Osteoblast (primary cell): ENCODE measurements at places on chromosomes 2 and 18. TPM values are rescaled to one million over a fixed set of nuclear protein-coding genes. Genes with fewer than 3 reads are reported as not detected.

Gene CCDC178
- total RNA-seq, result not detected in 2 replicates

Gene ZBTB7C
- 0.29 and 0.36 TPM in 2 replicates for total RNA-seq

Gene RBM44
- total RNA-seq, result 0.59 and 0.72 TPM in 2 replicates

Gene CFC1
- total RNA-seq, result not detected in 2 replicates

Gene CGREF1
- total RNA-seq, result 6.8 and 14.5 TPM in 2 replicates

Gene IAH1
- 52.1 and 56.6 TPM in 2 replicates for total RNA-seq

Gene DSEL
- total RNA-seq, result 119 and 157 TPM in 2 replicates

Gene ARHGEF33
- 0.29 and 0.72 TPM in 2 replicates for total RNA-seq

Gene IKZF2
- 10.3 and 11.9 TPM in 2 replicates for total RNA-seq

Gene UGT1A8
- not detected in 2 replicates for total RNA-seq

Gene TCF7L1
- 2.5 and 2.7 TPM in 2 replicates for total RNA-seq

Gene ACVR1C
- 0.29 and 0.36 TPM in 2 replicates for total RNA-seq

Gene SPAG16
- total RNA-seq, result 46.9 and 47.8 TPM in 2 replicates

Gene NGEF
- total RNA-seq, result 4.7 TPM in 1 of 2 replicates, not detected in the other

Gene SOWAHC
- 14.7 and 17.7 TPM in 2 replicates for total RNA-seq

Gene NRP2
- total RNA-seq, result 145 and 183 TPM in 2 replicates

Gene SCN2A
- total RNA-seq, result 2.2 and 5.0 TPM in 2 replicates

Gene DPYSL5
- total RNA-seq, result not detected in 2 replicates

Gene SGPP2
- not detected in 2 replicates for total RNA-seq

Gene PLGLB2
- 2.5 and 3.2 TPM in 2 replicates for total RNA-seq

Gene AKAIN1
- total RNA-seq, result not detected in 2 replicates

Gene GAL3ST2
- 0.29 and 0.36 TPM in 2 replicates for total RNA-seq

Gene AQP12A
- total RNA-seq, result not detected in 2 replicates

Gene NEURL3
- total RNA-seq, result 0.29 TPM in 1 of 2 replicates, not detected in the other

Gene SLC19A3
- total RNA-seq, result 0.29 and 0.36 TPM in 2 replicates

Gene CYP1B1
- total RNA-seq, result 827 and 849 TPM in 2 replicates

Gene ASPRV1
- total RNA-seq, result 0.29 and 0.72 TPM in 2 replicates

Gene ALPG
- total RNA-seq, result not detected in 2 replicates

Gene CHRNG
- total RNA-seq, result not detected in 2 replicates
